ENCODE measurements at places on chromosomes 3 and 15.

DNA sequence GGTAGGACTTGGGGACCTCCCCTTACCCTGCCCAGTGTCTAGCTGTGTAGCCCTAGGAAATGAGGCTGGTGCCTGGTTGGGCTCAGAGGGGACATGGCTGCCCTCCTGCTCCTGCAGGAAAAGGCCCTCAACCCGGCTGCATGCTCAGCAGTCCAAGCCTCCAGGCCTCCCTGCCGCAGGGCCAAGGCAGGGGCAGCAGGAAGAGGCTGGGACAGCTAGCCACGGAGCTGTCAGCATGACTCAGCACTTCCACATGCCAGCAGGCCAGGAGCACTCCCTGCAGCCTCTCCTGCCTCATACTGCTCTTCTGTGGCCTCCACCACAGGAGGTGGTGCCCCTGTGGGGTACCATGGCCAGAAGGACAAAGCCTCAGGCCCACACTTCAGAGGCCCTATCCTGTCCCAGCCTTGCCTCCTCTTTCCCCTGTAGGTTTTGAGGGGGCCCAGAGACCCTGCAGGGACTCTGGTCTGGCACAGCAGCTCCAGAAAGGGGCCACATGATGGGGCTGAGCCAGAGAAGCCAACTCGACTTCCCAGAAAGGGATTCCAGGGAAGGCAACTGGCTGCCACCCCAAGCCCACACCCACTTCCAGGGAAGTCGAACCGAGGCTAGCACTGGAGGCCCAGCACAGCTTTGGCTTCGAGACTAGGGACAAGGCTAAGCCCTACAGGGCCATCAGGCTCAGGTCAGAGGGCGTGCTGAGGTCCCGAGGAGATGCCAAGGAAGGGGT, 19.5 kb downstream of the TKT start:
- no peak for DNase-seq

- no peak for DNase-seq
Observed at GRCh38 chr3:9750556-9751411, 1.0 kb downstream of the OGG1 start.

GRCh38 chr15:67025719-67026609, 39.4 kb upstream of the SMAD3 start:
- no peak for DNase-seq

- no peak for DNase-seq
Observed at GRCh38 chr3:155012584-155012983, 67.5 kb upstream of the MME start.

GRCh38 chr15:87490666-87491065, 765.9 kb downstream of the NTRK3 start:
- DNase-seq = no peak

DNA sequence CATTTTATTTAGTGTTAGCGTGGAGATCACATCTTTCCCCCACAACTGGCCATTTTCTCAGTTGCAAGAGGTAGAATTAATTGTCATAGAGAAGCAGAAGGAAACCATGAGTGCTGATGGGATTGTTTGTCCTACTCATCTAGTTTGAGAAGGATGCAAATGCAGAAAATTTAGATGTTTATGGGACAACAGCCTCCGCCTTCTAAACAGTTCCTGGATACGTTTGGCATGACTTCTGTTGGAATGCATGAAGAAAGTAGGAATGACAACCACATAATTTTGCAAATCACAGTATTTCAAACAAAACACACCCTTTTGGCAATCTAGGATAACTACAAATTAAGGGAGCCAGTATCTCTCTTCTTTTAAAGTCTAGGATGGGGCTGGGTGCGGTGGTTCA, 240.1 kb upstream of the SUCLG2 start:
- no peak for DNase-seq

DNA sequence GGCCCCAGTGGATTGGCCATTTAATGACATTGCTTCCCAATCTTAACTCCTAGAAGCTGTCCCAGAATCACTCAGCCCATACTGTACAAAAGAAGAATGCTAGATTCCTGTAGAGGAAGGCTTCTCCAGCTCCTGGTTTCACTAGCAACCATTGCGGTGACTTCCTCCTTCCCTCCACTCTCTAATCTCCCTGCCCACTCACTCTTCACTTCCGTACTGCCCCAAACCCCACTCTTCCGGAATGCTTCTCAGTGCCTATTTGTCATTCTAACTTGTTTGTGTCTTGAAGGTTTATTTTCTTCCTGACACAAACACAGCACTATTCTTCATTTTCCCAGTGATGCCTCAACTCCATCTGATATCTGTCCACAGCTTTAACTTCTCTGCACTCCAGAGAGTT, 97.1 kb upstream of the SPATA16 start:
- DNase-seq = no peak

- no peak for DNase-seq
Observed at GRCh38 chr3:20145874-20146273, 40.1 kb downstream of the SGO1 start.

GRCh38 chr15:73941871-73942635, 15.8 kb downstream of the LOXL1 start:
- no peak for DNase-seq

- DNase-seq = no peak
Observed at GRCh38 chr15:71118345-71118744, 3.1 kb downstream of the THSD4 start.

DNA sequence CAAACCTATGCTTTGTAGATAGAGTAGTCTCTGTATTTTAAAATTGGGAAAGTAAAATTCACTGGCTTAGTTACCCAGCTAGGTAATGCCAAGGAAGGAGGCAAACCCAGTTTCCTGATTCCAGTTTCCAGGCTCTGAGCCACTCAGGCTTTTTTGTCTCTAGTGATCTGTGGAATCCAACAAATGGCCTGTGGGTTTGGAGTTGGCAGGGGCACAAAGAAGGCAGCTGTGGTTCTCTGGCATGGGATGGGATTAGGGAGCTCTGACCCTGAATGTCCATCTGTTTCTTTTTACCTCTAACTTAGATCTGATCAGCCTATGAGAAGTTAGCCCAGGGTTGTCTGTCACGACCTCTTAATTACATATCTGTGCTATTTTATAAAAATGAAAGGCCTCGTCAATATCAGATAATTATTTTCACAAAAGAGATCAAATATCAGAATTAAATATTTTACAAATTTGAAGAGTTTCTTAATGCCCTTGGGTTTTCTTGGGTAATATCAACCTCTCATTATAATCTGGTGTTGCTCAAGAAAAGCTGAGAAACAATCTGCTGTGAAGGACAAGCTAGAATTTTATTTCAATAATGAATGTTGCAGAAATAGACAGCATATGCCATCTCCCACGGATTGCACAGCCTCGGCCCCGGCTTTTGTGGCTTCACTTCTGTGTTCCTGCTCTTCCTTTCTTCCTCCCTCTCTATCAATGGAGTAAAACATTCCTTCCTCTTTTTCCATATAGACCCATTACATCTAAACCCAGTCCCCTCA, 63.7 kb upstream of the DAZL start:
- no peak for DNase-seq

- DNase-seq = no peak
Observed at GRCh38 chr3:197593046-197593380, 37.2 kb upstream of the BDH1 start.

GRCh38 chr3:149486726-149487125, 12.2 kb downstream of the TM4SF4 start:
- DNase-seq = no peak

- DNase-seq = no peak
Observed at GRCh38 chr15:76512971-76513370, 176.4 kb downstream of the ISL2 start.

- no peak for DNase-seq
Observed at GRCh38 chr15:89964232-89964954, 36.7 kb upstream of the ZNF710 start.

- DNase-seq = no peak
Observed at GRCh38 chr3:69005071-69005790, 8.3 kb downstream of the EOGT start.

DNA sequence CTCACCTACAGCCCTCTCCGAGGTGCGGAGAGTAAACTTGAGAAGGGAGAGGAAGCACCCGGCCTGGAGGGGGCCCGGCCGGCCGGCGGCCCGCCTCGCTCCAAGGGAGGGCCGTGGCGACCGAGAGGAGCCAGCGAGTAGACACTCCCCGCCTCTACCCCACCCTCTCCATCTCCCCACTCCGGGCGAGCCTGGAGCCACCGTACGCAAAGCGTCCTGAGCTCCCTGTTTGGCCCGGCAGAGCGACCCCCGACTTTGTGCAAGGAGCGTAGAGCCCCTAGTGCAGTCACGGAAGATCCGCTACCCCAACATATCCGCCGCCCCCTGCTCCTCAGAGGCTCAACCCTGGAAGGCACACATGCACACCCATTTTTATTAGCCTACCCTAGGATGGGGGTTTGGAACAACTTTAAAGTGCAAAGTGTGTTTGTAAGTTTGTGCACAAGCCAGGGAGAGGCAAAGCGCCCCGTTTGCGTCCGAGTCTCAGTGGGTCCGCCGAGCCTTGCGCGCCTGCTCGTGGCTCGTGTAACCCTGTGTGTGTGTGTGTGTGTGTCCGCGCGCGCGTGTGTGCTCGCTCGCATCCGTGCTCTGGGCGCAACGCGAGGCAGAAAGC, 508 bp upstream of the SMAD6 start:
- DNase-seq = no peak

DNA sequence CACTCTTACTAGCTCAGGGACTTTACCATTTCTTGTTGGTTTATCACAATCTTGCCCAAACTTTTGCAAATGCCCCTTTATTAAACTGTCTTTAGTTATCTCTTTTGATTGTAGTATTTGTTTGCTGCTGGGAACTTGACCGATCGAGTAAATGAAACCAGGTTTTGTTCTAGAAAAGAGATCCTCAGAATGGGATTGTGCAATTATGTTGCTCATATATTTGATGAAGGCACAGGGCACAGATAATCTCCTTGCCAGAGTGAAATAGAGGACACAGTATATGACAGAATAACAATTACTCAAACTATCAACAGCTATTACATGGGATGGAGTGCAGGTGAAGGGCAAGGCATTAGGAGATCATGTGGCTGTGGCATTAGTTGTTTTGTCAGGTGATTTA, 216.6 kb upstream of the RASGRP1 start:
- no peak for DNase-seq

GRCh38 chr3:58707390-58707930, 40.9 kb upstream of the FAM3D start:
- no peak for DNase-seq

DNA sequence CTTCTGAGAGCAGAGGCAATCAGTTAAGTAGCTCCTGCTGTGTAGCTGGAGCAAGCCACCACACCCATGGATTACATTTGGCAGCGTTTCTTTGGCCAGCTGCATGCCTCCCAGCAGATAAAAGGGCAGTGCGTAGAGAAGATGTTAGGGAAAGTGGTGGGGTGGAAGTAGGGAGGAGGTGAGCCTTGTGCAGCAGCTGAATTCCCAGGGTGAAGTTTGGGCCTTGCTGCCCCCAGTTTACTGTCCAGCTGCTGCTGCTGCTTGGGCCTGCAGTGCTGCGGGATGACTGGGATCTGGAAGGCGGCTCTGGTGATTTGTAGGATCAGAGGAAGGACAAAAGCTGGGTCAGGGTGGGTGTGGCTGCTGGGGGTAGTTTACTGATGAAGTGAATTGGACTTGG, 318.7 kb upstream of the C2CD4B start:
- no peak for DNase-seq

DNA sequence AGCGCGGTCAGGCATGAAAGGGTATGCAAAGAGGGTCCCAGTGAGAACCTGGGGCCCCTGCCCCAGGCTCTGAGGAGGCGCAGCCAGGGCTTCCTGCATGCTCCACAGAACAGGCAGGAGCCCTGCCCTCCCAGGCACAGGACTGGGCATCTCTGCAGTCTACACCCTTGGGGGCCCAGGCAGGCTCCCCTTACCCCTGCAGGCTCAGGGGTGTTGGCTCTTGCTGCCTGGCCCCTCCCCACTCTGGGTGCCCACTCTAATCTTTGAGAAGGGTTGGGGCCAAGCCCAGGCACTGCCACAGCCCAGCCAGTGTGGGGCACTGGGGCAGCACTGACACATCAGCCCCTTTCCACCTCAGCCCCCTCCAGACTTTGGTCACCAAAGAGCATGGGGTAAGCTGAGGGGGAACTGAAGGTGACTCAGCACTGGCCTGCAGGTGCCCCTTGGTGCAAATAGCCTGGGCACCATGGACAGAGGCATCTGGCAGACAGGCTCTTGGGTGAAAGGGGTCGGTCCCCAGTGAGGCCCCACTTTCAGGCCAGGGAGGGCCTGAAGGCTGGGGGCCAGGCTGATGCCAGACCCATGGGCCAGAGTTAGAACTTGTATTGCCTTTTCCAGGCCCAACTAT, 73.4 kb downstream of the NPAP1 start:
- DNase-seq = no peak

- no peak for DNase-seq
Observed at GRCh38 chr3:172221547-172221946, 182.2 kb downstream of the FNDC3B start.

GRCh38 chr15:90413411-90414379, 25.7 kb downstream of the IQGAP1 start:
- DNase-seq = no peak

DNA sequence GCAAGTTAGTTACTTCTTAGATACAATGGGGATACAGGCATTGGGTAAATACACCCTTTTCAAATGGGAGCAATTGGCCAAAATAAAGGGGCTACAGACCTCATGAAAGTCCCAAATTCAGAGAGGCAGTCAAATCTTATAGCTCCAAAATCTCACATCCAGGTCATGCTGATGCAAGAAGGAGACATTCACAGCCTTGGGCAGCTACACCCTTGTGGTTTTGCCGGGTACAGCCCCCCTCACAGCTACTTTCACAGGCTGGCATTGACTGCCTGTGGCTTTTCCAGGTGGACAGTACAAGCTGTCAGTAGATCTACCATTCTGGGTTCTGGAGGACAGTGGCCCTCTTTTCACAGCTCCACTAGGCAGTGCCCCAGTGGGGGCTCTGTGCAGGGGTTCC, 17.5 kb upstream of the PLSCR1 start:
- DNase-seq = no peak

DNA sequence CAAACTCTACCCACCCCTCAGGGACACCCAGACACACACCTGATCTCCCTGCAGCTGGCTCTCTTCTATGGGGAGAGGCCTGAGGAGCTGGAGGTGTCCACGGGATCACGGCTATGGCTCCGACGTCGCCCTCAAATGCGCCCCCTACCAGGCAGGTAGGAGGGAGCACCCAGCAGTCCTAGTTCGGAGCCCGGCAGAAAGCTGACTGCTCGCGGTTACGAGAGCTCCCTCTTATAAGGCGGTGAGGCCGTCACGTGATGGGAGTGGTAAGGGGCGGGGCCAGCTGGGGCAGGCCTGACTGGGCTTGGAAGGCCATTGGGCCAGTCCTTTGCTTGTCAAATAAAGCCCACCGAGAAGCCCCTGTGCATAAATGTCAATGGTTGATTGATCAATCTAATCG, at the start of gene PRR20G:
Gene PRR20G (minus strand): TSS at position 207 of the 400 bp plus-strand sequence. CDS start 681 bp downstream, outside the sequence.
- DNase-seq = no peak

DNA sequence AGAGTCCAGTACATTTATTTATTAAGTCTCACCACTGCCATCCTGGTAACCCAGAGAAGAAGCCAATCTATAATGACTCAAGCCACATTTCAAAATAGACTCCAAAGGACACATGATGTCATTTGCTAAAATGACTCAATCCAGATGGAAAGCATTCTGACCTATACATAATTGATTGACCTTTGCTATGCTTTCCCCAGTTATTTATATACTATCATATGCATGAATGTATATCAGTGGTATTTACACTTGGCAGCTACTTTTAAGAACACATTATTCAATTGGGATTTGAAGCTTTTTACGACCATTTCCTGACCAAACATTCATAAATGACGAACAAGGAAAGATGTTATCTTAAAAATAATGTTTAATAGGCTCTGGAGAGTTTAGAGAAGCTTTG, 297.2 kb downstream of the FHIT start:
- no peak for DNase-seq
